ENCODE measurements at places on chromosomes 16 and 17.

DNA sequence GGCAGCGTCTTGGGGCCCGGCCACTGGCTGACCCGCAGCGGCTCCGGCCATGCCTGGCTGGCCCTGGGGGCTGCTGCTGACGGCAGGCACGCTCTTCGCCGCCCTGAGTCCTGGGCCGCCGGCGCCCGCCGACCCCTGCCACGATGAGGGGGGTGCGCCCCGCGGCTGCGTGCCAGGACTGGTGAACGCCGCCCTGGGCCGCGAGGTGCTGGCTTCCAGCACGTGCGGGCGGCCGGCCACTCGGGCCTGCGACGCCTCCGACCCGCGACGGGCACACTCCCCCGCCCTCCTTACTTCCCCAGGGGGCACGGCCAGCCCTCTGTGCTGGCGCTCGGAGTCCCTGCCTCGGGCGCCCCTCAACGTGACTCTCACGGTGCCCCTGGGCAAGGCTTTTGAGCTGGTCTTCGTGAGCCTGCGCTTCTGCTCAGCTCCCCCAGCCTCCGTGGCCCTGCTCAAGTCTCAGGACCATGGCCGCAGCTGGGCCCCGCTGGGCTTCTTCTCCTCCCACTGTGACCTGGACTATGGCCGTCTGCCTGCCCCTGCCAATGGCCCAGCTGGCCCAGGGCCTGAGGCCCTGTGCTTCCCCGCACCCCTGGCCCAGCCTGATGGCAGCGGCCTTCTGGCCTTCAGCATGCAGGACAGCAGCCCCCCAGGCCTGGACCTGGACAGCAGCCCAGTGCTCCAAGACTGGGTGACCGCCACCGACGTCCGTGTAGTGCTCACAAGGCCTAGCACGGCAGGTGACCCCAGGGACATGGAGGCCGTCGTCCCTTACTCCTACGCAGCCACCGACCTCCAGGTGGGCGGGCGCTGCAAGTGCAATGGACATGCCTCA, 773 bp downstream of the NTN3 start:
- no peak for DNase-seq

GRCh38 chr17:17506893-17507464, 10.8 kb upstream of the RASD1 start:
- no peak for DNase-seq

DNA sequence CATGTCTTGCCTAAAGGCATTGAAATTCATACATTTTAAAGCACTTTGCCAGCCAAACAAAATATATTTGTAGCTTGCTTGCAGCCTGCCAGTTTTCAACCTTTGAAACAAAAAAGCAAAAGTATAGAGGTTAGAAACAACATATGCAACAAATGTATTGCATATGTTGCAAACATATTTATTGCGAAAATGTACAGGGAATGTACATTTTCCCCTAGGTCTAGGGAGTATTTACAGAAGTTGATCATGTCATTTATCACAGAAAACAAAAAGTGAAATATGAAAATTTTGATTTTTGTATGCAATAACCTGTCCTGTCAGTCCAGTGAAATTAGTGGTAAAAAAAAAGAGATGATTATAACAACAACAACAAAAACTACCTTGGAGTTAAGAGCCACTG, 171.5 kb downstream of the SPECC1 start:
- DNase-seq: no peak

GRCh38 chr17:49557312-49558024, 18.2 kb upstream of the NXPH3 start:
- no peak for DNase-seq

GRCh38 chr17:77634710-77635109, 323.8 kb upstream of the TNRC6C start:
- no peak for DNase-seq

- DNase-seq: no peak
These were observed 247.0 kb upstream of the CIBAR2 start for GRCh38 chr16:85359147-85359822.

- no peak for DNase-seq
These were observed 650 bp downstream of the ATP6V0A1 start for GRCh38 chr17:42459256-42459800.

DNA sequence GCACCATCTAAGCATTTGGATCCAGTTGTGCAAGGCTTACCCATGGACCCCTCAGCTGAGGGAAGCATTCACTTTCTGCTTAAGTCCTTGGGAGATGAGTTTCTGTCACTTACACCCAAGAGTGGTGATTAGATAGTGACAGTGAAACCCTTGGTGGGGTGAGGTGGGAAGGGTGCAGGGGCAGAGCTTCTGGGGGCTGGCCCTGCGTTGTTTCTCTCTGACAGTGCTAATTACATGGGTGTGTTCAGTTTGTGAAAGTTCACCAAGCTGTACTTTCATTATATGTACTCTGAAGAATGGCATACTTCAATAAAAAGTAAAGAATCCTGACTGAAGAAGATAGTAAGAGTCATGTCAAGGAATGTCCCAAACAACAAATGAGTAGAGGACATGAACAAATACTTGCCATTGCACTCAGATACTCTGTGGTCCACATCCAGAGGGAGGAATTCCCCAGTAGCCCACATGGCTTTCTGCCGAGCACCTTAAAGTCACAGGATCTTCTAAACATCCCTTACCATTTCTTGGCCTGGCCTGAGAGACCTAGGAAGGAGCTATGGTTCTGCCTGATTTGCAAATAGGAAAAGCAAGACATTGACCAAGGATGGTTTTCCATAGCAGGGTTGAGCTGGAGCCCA, 8.4 kb downstream of the CHST6 start:
- DNase-seq: no peak

- DNase-seq: no peak
These were observed 69.6 kb downstream of the BCAS3 start for GRCh38 chr17:60747069-60747808.

DNA sequence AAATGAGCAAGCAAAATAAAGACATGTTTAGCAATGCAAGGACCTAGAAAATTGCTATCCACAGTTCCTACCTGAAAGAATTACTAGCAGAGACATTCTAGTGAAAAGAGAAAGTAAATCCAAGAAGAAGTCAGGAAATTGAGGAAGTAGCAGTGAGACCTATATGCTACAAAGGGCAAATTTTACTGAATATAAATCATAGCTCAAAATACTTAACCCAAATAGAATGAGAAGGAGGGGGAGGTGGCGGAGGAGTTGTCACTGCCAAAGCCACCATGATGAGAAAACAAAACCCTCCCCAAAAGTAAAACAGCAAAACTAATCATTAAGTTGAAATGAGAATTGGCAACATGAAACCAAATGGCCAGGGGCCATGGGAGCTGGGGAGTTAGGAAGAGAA, 39.3 kb downstream of the PITPNM3 start:
- no peak for DNase-seq

GRCh38 chr16:69366431-69366830, 14.8 kb upstream of the TMED6 start:
- no peak for DNase-seq

DNA sequence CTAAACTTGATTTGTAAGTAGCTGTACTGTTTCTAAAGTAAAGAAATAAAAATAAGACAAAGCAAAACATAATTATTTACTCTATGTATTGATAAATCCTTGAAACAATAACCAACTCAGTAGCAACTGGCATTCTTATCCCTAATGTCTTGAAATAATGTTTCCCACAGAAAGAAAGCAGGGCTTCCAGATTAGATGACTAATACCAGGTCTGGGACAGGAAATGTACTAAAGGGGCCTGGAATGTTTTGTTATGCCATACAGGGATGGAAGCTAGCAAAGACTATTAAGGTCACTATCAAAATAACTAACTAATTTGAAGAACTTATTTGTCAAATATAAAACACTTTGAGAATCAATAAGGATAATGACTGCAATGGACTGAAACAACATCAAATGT, 82.1 kb downstream of the CFDP1 start:
- no peak for DNase-seq

DNA sequence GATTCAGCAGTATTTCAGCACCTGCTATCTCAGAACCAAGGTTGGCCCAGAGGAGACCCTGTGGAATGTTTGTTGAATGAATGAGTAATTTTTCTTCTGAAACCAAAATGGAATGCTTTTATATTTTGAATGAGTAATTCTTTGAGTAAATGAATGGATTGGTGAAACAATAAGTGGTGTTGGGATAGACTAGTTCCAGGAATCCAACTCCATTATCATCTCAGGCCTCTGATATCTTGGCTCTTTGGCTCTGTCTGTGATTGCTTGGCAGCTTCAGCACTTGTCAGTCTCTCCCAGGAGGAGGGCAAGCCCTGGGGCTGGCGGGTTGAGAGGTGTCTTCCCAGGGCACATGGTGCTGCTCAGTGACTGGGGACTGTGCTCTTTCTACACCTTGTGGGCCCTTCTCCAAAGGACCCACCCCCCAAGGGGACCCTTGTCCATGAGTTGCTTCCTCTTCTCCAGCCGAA, 284.4 kb upstream of the FOXF1 start:
- no peak for DNase-seq
